ENCODE measurements at places on chromosomes 12 and 14.
A peak's percentile ranks its signal among the peaks of the same experiment; 100 is the strongest.

- DNase-seq: peak; percentile 65
Measured at GRCh38 chr12:49232940-49233841, 31.7 kb upstream of the TUBA1C start.

DNA sequence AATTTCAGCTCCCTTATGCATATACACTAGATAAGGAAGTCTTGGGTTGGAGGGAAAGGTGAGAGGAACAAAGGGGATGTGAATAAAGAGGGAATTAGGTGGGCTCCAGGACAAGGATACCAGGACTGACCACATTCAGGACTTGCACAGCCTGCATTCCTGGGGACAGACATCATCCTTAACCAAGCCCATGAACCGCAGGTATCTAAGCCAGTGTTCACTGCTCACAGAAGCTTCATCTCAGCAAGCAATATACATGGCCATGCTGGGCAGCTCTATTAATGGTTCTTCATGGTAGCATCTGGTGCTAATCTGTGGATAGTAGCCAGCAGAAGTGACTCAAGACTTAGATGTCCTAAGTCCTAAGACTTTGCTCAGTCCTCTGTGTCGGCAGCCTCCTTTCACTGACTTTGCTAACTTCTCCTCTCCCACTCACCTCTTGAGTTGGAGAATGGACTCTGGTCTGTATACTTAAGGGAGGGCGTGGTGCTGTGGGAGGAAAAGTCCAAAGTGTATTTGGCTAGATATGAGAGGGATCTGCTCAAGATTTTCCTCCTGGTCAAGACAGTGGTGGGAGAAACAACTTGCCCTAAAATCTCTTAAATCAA lies 136.1 kb downstream of the ASCL1 start:
- DNase-seq: no peak

DNA sequence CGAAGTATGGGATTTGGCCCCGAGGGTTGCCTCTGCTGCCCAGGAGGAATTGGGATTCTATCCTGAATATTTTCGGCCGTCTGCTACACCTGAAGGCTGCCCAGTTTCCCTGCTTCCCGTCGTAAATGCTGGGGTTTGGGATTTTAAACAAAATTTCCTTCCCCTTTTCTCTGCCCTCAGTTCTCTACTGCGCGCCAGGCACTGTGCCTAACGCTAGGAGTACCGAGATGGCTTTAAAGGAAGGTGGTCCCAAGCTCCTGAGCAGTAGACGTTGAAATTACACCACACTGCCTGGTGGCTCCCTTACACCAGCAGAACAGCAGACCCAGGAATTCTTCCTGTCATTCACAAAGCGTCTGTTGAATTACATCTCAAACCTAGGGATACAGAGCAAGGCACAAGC lies 566 bp upstream of the PRDM4 start:
- DNase-seq: no peak

- DNase-seq: no peak
Measured at GRCh38 chr12:98260276-98260675, 255.1 kb upstream of the TMPO start.

DNA sequence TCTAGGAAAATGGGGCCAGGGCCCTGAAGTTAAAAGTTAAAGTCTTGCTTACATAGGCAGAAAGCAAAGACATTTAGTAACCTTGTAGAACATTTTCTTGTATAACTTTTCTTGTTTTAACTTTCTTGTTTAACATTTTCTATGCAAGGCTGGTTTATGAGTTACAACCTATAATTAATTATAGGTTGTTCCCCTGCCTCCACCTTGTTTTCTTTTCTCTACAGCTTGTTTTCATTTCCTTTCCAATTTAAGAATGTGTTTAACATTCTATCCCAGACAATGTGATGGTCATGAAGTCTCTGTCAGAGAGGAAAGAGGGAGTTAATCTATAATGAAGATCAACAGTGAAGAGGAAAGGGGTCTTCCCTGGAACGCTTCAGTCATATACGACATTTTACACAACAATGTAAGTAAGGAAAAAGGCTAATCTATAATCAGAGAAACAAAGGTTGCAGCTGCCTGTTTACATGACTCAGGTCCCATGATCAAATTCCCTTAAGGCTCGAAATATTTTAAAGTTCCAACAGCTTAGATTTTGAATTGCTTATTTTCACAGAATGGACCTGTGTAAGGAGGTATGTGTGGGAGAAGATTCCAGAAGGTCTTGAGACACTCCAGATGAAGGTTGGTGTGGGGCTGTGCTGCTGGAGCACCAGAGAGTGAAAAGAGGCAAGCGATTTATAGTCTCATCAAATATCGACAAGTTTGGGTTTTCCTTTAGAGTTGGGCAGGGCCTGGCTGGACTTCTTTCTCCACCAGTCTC lies 34.2 kb upstream of the TCL1B start:
- DNase-seq: no peak

DNA sequence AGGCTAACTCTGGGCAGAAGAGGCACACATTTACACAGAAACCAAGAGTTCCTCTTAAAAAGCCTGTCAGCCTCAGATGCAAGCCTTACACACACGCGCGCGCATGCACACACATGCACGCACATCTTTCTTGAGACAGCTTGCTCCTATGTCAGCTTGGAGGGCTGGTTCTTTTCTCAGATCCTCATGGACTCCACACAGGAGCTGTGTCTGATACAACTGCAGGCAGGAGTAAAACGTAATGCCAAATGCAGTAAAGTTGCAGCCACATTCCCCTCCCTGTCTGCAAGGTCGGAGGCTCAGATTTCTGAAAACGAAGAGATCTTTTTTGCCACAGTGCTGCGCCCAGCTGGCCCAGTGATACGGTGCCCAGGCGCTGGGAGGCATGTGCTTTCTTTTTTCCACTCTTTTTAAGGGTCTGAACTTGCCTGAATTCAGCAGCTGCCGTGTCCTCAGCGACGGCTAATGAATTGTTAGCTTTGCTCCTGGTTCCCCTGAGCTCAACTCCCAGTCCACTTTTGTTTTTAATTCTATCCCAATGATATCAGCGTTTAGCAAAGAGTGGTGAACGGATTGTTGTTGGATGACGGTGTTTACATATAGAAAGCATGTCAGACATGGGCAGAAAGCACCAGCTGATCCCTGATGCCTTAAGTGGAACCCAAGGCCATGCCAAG lies 72.9 kb upstream of the FOXN3 start:
- no peak for DNase-seq

DNA sequence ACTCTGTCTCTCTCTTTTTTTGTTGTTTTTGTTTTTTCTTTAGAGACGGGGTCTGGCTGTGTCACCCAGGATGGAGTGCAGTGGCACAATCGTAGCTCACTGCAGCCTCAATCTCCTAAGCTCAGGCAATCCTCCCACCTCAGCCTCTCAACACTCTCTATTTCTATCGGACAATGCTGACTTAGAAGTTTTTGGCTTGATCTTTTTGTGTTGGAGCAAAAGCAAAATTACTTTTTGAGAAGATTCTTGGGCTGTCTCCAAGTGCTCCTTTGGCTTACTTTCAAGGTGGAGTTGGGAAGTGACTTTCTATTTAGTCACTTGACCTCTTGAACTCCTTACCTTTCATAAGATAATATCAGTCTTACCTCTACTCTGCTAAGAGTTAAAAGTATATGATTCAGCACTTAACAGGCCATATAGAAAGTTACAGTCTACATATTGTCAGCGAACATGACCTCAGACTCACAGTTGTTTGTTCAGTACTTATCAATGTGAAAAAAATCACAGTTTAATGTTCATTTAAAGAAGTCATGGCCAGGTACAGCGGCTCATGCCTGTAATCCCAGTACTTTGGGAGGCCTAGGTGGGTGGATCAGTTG lies 15.4 kb upstream of the MIA2 start:
- DNase-seq: no peak

DNA sequence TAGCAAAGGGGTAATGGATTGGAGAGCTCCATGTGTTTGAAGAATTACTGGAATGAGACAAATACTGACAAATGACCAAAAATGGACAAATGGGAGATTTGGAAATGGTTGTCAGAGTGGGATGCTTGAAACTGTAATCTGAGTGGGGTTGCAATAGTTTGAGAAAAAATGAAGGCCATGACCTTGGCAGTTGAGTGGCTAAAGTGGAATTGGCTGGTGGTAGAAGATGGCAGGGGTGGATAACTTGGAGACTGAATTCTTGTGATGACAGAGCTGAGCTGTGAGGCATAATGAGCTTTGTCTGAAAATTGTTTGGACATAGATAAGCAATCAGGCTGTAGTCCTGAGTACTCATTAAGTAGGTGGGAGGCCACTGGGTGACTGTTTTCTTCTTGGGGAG lies 222.5 kb upstream of the PRICKLE1 start:
- DNase-seq: no peak

DNA sequence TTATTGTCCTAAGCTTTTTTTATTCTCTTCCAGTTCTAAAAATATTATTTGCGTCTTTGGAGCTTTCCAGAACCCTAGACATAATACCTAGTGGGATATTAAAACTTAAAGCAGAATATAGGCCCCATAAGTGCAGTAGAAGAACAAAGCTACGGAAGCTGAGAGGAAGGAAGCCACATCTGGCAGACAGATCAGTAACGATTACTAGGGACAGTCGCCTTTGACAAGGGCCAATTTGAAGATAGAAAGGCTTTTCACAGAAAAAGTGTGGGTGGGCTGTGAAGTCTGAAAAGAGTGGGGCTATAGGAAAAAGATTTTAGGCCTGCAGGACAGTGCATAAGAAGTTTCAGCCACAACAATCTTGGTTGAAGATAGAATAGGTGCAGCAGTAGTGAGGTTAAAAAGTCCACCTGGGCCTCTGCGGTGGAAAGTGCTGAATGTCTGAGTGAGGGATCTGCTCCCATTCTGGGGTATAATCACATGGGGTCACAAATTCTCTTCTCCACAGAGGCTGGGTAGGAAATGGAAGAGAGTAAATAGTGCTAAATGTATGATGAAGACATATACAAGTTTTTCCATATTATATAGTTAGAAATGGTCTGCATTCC lies 114.5 kb downstream of the CMAS start:
- no peak for DNase-seq

- no peak for DNase-seq
Measured at GRCh38 chr14:104827177-104828055, 26.5 kb downstream of the ZBTB42 start.

DNA sequence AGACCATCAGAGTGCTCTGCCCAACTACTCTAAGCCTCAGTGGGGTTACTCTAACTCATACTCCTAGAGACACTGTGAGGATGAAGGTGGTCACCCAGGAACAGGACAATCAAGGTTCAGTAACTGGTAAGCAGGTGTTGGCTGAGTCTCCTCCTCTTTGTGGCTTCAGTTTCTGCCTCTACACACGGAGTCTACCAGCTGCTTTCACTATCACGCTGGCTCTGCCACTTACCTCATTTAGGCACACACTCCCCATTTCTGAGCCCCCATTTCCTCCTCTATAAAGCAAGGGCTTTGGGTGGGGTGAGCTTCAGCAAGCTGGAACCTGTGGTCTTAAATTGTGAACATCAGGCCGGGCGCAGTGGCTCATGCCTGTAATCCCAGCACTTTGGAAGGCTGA lies 7.3 kb upstream of the TCHP start:
- no peak for DNase-seq

DNA sequence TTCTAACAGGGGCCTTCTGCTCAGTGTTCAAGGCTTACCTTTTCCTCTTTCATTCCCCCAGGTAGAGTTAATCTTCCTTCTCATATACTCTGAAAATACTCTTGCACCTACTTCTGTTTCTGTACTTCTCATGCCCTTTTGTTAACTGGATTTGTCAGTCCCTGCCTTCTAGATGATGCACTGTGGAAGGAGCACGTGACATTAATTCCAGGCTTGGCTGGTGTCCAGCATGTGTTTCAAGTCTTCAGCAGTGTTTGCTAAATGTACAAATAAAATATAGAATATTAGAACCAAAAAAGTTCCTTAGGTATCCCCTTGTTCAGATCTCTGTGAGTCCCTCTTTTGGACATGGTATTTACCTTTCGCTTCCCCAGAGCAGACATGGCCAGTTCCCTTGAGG lies 27.9 kb upstream of the EVL start:
- DNase-seq: no peak

- no peak for DNase-seq
Measured at GRCh38 chr12:10101648-10102220, 2.9 kb upstream of the CLEC1A start.

- no peak for DNase-seq
Measured at GRCh38 chr12:30936036-30936435, 9.5 kb downstream of the TSPAN11 start.

DNA sequence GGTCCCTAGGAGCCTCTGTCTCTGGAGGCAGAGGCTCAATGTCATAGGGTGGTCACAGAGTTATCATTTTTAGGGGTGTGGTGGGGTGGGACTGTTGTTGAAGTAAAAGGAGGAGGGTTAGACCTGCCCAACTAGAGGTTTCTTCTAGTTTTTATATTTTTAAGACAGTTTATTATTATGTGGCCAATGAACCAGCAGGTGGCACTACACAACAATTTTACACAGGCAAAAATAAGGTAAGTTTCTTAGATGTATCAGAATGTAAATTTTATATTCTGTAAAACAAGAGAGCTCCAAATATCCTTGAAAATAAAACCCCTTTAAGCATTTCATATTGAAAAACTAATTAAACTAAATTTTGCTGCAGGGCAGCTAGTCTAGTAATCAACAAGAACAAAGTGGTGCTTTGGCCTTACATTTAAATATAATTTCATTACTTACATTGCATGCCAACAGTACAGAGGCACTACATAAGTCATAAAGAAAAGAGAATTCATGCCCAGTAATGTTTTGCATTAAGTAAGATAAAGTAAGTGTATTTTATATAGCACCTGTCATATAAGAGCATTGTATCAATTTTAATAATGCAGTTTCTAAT lies 22.2 kb upstream of the OVCH1 start:
- DNase-seq: peak; percentile 26

- no peak for DNase-seq
Measured at GRCh38 chr12:68641138-68641537, 30.4 kb downstream of the RAP1B start.

DNA sequence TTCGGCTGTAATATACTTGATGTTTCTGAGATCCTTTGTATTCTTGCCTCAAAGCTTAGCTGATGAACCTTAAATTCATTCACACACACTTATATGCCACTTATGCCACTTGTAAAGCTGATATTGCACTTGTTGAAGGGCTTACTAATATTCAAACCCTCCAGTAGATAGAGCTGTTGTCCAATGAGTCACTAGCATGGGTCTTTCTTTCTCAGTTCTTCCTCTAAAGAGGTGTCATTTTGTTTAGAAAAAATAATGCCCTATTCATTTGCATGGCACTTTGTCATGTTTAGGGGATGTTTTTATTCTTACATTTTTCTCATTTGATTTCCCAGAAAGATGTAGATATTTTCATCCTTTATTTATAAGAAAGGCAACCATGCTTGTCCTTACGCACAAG lies 56.4 kb downstream of the MON2 start:
- no peak for DNase-seq

DNA sequence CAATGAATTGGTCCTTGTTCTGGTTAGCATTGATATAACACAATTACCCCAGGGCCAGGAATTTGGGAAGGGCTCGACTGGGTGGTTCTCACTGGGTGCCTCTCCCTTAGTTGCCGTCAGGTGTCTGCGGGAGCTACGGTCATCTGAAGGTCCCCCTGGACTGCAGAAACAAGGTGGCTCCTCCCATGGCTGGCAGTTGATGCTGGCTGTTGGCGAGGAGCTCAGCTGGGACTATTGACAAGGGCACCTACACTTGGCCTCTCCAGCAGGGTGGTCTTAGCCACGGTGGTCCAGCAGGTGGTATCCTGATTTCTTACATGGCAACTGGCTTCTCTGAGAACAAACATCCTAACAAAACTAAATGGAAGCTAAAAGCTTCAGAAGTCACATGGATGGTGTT lies 41.0 kb upstream of the RGS6 start:
- no peak for DNase-seq

- DNase-seq: no peak
Measured at GRCh38 chr12:132702640-132703039, 8.0 kb upstream of the PGAM5 start.

- no peak for DNase-seq
Measured at GRCh38 chr12:22374508-22374907, 40.0 kb upstream of the ST8SIA1 start.
